HL-60 (cell line): ENCODE measurements at places on chromosomes 7 and 10.

DNA sequence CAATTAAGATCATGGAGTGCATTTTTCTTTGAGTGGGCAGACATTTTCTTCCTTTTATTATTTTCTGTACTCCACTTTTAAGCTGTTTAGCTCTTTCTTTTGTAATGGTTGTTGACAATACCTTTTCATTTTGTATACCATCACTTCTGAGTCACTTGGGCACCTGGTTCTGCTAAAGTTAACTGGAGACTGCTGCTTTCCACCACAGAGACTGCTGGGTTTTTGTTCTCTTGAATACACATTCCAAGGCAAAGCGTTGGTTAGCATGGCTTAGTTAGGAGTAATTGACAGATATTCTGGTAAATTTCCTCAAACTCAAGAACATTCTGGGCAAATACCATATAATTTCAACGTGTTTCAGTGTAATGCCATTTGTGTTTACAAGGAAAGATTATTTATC lies 541.9 kb upstream of the CELF2 start:
- no peak for DNase-seq

- DNase-seq: peak; percentile 38
These were observed 63.5 kb downstream of the GRK5 start for GRCh38 chr10:119270762-119271366.

DNA sequence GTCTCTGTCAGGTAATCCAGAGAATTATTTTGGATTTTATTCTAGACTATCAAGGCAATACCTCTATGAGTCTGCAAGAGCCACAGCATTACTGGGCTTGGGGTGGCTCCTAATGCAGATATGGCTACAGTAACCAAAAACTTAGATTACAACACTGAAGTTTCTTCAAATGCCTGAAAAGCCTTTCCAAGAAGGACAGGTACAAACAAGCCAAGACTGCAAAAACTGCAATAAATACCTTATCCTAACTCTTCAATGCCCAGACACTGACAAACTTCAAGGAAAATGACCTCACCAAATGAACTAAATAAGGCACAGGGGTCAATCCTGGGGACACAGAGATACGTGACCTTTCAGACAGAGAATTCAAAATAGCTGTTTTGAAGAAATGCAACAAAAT lies 82.0 kb downstream of the TES start:
- DNase-seq: no peak

- DNase-seq: no peak
These were observed 53.5 kb upstream of the FGL2 start for GRCh38 chr7:77253151-77253550.
